ENCODE measurements at places on chromosomes 12 and 14.
A peak's percentile ranks its signal among the peaks of the same experiment; 100 is the strongest.

DNA sequence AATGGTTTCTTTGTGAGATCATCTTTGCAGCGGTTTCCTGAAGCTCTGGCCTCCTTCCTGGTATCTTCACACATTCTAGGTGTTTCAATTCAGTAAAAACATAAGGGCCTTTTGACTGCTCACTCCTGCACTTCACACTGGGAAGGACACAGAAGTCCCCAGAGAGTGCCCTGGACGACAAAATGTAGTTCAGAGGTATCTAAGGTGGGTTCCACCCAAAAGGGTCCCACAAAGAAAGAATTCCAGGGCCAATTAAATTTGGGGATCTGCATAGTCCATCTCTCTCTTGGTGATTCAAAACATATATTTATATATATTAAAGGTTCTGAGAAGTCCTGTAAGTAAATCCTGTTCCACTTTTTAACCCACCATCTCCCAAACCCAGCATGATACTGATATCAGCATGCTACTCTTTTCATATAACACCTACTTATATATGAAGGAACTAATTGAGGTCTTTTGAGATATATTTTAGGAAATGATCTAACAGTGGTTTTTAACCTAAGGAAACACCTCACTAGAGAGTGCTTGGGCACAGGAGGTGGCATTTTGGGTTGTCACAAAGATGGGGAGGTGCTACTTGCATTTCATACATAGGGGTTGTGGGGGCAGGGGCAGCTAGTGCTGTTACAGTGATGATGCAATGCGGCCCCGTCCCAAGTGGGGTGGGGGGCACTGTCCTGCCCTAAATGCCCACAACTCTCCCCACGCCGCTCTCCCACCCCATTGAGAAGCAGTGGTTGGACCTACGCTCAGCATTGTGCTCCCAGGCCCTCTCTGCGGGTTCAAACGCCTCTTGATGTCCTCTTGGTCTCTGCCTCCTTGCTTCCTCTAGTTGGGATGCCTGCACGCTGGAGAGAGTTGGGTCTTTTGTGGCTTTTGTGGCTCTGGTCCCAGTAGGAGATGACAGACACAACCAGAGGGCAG, 109.4 kb downstream of the ARF6 start:
- DNase-seq = no peak

- no peak for DNase-seq
Observed at GRCh38 chr12:15265875-15266274, 44.7 kb upstream of the RERG start.

DNA sequence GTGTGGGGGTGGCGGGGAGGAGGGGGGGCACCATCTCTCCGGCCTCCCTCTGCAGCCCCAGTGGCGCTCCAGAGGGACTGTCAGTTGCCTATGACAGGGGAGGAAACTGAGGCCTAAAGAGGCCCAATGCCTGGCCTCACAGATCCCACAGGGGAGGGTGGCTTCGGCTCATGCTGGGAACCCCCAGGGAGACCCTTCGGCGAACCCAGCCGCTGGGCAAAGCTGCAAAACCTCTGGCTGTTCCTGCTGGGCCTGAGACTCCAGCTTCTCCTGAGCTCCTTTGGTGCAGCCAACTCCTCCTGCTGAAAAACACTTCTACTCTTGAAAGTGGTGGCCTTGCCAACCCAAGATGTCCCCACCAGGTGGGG, 170.1 kb upstream of the RTL1 start:
- peak; percentile 55 for DNase-seq

- no peak for DNase-seq
Observed at GRCh38 chr12:93360688-93361087, 17.0 kb upstream of the NUDT4 start.

DNA sequence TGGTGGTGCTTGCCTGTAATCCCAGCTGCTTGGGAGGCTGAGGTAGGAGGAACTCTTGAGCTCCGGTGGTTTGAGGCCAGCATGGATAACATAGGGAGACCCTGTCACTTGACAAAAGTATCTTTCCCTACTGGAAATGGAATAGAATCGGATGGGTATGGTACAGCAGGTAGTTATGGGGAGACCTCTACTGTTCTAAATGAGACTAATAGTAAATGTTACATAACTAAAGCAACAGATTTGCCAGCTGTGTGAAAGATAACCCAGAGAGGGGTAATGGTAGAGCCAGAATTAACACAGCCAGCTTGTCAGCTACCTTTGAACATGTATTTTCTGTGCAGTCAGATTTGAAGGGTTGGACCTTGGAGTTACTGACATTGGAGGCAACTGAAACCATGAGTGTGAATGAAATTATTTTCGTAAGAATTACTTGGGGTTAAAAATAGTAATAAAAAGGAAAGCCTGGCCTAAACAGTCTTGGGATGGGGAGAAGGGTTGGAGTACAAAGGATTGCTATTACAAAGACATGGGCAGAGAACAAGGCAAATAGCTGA, 21.7 kb upstream of the NUP107 start:
- no peak for DNase-seq

DNA sequence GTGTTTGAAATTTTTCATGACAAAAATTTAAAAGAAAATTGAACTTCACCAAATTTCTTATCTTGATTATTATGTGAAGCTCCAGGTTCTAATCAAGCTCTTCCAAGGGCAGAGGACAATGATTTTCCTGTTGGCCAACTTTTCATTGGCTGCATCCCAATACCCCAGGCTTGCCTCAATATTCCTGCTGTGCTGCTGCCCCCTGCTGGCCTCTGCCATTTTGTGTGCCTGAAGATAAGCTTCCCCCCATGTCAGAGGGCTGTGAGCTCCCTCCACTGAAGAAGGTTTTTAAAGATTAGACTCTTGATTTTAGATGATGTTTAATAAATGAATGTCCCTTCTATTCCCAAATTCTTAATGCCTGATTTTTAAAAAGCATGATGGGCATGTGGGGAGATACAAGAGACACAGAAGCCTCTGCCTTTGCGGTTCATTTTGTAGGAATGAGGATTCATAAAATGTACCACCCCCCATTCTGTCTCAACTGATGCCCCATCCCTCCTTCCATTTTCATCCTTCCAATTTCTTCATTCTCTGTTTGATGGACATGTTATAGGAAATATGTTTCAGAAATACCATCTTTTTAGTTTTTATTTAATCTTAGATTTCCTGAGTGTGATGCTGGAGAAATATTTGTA, 76.7 kb upstream of the RGS6 start:
- DNase-seq = peak; percentile 69

- no peak for DNase-seq
Observed at GRCh38 chr12:109695961-109696461, 17.6 kb upstream of the FAM222A start.

- DNase-seq = no peak
Observed at GRCh38 chr12:108582509-108582908, 15.4 kb downstream of the TMEM119 start.

DNA sequence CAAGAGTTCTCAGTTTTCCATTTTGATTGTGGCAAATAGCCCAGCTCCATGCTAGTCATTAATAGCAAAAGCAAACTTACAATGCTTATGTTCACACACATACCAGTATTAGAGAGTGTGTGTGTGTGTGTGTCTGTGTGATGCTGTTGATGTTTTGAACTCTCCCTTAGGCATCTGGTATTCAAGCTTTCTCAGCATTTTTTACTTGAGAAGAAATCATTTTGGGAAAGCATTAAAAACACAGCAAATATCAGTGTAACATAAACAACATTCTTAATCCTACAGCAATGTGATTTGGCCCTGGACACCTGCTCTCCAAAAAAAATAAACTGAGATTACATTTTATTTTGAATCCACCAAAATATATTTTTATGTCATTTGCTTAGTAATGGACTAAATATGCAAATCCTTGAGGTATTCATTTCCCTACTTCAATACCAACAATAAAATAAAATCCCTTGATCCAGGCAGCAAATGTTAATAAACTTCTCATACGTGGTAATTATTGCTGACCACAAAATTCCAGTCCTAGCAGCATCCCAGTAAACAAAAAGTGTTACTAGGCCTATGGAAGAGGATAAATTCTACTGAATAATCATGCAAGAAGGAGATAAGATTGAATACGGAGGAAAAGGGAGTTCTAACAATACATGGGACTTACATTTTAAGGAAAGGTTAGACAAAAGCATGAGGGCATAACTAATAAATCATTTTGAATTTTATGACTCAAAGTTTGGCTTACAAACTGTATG, 249.5 kb upstream of the CLEC14A start:
- DNase-seq = no peak

GRCh38 chr12:88553941-88554658, 26.2 kb downstream of the KITLG start:
- DNase-seq = peak; percentile 82

DNA sequence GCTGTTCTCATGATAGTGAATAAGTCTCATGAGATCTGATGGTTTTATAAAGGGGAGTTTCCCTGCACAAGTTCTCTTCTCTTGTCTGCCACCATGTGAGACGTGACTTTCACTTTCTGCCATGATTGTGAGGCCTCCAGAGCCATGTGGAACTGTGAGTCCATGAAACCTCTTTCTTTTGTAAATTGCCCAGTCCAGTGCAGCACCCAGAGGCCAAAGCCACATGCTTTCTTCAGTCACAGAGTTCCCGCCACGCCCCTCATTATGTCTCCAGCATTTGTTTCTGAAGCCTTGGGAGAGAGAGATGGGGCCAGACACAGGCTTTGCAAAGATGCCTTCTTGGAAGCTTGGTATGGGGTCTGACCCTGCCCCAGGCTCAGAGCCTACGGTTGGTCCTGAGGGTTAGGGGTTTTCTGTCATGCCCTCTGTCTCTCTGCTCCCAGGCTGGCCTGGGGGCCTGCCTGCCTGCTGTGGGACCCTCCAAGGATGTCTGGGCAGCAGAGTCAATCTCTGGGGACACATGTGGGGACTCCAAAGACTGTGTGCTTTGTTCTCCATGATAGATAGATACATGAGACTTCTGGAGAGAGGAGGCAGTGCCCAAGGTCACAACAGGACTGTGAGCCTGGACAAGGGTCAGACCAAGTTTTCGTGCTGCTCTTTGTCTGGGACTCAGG, 114.1 kb upstream of the PRMT8 start:
- DNase-seq = no peak

DNA sequence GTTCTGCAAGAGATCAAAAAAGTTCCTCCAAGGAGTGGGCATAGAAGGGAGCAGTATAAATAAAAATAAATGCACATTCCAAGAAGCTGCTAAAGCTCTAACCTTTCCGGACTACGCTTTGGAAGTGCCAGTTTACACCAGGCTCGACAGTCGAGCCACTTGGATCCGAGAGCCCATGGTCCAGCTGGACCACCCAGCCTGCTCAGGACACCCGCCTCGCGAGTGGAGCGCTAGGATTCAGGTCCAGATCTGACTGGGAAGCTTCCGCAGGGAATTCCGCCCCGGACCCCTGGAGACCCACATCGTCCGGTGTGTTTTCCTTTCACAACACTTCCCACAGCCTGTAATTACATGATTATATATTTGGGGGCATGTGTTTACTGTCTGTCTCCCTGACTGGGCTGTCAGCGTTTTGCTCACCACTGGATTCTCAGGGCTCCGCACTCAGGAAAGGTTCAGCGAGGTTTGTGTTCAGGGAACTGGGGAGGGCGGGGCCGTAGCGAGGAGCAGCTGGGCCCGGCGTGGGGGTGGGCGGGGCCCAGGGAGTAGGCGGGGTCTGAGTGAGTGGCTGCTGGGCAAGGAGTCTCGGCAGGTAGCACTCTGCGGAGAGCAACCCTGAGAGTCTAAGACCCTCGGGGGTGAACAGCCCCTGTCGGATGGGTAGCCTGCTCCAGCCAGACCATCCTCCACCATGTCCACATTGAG, 52.3 kb upstream of the TMEM263 start:
- DNase-seq = peak; percentile 43

- DNase-seq = no peak
Observed at GRCh38 chr12:44154128-44154527, 318.2 kb downstream of the TMEM117 start.

GRCh38 chr12:26467351-26467750, 272.0 kb downstream of the SSPN start:
- no peak for DNase-seq

DNA sequence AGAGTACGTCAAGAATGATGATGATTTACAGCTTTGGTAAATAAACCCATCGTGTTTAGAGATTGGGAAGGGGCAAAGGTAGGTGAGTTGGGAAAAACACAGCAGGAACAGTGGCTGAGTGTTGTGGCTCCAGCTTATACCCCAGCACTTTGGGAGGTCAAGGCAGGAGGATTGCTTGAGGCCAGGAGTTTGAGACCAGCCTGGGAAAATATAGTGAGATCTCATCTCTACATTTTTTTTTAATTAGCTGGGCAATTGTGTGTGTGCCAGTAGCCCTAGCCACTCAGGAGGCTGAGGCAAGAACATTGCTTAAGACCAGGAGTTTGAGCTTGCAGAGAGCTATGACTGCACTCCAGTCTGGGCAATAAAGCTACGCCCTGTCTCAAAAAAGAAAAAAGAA, 77.1 kb downstream of the RASSF9 start:
- DNase-seq = no peak

DNA sequence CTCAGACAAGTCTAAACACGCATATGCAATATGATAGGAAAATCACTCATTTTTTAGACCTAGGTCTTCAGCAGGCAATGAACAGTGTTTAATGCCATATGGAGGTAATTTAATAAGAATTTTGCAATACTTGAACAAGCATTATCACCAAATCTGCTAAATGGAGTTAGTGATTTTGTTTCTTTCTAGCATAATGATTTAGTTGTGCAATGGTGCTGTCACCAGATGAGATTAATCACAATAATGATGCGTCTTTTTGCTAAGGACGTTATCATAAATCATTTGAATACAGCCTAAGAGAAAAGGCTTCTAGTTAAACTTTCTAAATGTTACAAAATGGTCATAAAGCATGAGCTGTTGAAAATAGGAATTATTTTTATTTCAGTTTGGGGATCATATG, 170.0 kb upstream of the SLC16A7 start:
- DNase-seq = no peak

Data from astrocyte of the spinal cord (primary cell).